Endodermal cell (in vitro differentiated cells): ENCODE measurements at places on chromosomes 1 and 21. TPM values are rescaled to one million over a fixed set of nuclear protein-coding genes. Genes with fewer than 3 reads are reported as not detected.

DNA sequence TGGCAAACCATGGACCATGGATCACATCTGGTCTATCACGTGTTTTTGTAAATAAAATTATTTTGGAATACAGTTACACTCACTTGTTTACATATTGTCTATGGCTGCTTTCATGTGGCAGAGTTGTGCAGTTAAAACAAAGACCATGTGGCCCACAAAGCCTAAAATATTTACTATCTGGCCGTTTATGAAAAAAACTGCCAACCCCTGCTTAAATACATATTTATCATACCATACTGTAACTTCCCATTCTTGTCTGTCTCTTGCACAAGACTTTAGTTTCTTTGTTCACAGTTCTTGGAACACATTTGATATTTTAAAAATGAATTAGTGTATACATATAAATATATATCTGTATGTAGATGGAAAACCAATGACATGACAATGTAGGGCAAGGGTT, 141.5 kb downstream of the PAPPA2 start:
- no peak overlapping the region for H3K4me3 ChIP-seq
- H3K4me1 ChIP-seq, result no peaks in the 10 kb centered on the region
- H3K27me3 ChIP-seq, result no peaks in the 10 kb centered on the region
- H3K36me3 ChIP-seq, result no peaks in the 10 kb centered on the region
- no peak overlapping the region for H3K27ac ChIP-seq
- DNase-seq, result no peak

DNA sequence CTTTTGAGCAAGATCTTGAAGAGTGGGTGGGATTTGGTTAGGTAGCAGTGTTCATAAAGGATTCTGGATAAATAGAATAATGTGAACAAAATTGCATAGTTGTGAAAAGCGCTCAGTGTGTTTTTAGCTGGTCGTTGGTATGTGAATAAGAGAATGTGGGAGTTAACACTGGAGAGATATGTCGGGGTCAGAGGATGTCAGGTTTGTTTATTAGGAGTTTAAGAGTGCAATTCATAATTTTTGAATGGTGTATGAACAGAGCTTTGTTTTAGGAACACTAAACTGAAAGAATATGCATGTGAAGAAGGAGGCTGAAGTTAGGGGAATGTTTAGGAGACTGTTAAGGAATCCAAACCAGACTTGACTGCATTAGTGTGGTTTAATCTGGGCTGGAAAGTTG, 9.4 kb downstream of the USP16 start:
- no peaks in the 10 kb centered on the region for H3K27me3 ChIP-seq
- DNase-seq, result no peak
- no peak overlapping the region for H3K27ac ChIP-seq
- H3K4me1 ChIP-seq, result no peaks in the 10 kb centered on the region
- no peak overlapping the region for H3K4me3 ChIP-seq
- H3K36me3 ChIP-seq, result peaks cover 91% of the 10 kb centered on the region

- peaks cover 23% of the 10 kb centered on the region for H3K4me1 ChIP-seq
- H3K27ac ChIP-seq, result no peak overlapping the region
- no peak for DNase-seq
Observed at GRCh38 chr1:39269791-39270342, 65.4 kb downstream of the MACF1 start.

The S100A2 gene
- 2.8 to 3.9 TPM (median 3.1 TPM) in 3 replicates for total RNA-seq

The ZSWIM5 gene
- total RNA-seq, result 8.8 to 11.1 TPM (median 9.6 TPM) in 3 replicates

The REN gene
- not detected in 3 replicates for total RNA-seq

The TLR5 gene
- 0.13 to 0.35 TPM in 2 of 3 replicates, not detected in the other for total RNA-seq
